SK-N-SH (cell line): ENCODE measurements at places on chromosomes 16 and 17. TPM values are rescaled to one million over a fixed set of nuclear protein-coding genes. Genes with fewer than 3 reads are reported as not detected.

The HOXB6 gene
- not detected in 2 replicates for polyA plus RNA-seq

The PERCC1 gene
- not detected in 2 replicates for polyA plus RNA-seq

The MGAT5B gene
- polyA plus RNA-seq: 10.3 and 13.8 TPM in 2 replicates

The CDRT15L2 gene
- not detected in 2 replicates for polyA plus RNA-seq

The PHOSPHO1 gene
- polyA plus RNA-seq: 0.13 TPM in 1 of 2 replicates, not detected in the other

The PLLP gene
- polyA plus RNA-seq: 0.86 and 1.3 TPM in 2 replicates

The CCT6B gene
- 0.48 and 0.57 TPM in 2 replicates for polyA plus RNA-seq

The BIRC5 gene
- polyA plus RNA-seq: 23.5 and 31.4 TPM in 2 replicates
